ENCODE measurements at places on chromosomes 5 and 9.
A peak's percentile ranks its signal among the peaks of the same experiment; 100 is the strongest.

DNA sequence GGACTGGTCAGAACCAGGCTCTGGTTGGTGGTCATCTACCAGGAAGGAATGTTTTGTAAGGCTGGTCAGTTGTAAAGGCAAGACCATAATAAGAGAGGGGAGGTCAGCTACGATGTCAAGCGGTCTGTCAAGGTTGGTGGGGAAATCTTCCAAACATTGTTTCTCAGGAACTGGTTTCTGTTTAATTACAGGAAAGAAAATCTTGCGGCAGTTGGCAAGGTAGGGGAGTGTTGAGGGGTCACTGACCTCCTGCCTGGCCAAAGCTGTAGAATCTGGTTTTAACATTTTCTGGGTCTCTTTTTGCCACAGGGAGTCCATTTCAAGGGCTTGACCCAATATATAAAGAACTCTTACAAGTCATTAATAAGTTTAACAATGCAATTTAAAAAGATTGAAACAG, 39.0 kb upstream of the BARX1 start:
- no peak for DNase-seq

GRCh38 chr5:8538821-8539220, 669.9 kb downstream of the MTRR start:
- no peak for DNase-seq

DNA sequence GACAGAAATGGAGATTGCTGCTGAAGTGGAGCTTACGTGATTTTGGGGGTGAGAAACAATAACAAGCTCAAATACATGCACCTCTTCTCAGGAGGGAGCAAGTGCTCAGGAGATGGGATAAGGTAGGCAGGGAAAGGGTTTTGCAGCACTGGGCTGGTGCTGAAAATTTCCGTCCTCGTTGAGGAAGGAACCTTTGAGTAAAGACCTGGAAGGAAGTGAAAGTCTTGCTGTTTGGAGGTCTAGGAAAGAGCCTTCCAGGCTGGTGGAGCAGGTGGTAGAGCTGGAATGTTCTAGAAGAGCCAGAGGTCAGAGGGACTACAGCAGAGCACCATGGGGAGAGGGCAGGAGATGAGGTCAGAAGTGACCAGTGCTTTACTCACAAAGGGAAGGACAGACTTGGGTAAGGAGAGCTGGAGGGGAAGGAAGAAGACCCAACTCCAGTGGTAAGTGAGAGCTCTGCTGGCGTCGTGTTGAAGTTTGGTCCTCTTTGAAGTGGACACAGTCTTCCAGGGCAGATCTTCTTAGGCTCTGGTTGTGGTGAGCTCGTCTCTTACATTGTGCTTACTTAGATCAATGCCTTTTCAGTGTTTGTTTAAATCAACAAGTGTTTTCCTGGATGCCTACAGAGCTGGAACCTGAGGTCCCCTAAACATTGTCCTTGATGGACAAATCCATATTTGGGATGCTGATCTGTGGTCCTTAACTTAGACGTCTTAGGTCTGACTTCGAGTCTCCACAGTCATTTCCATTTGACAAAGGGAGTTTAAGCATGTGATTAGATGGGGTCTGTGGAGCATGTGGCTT, 21.0 kb downstream of the ANKRD33B start:
- DNase-seq = no peak

- no peak for DNase-seq
These were observed 23.3 kb upstream of the STOM start for GRCh38 chr9:121393318-121393717.

DNA sequence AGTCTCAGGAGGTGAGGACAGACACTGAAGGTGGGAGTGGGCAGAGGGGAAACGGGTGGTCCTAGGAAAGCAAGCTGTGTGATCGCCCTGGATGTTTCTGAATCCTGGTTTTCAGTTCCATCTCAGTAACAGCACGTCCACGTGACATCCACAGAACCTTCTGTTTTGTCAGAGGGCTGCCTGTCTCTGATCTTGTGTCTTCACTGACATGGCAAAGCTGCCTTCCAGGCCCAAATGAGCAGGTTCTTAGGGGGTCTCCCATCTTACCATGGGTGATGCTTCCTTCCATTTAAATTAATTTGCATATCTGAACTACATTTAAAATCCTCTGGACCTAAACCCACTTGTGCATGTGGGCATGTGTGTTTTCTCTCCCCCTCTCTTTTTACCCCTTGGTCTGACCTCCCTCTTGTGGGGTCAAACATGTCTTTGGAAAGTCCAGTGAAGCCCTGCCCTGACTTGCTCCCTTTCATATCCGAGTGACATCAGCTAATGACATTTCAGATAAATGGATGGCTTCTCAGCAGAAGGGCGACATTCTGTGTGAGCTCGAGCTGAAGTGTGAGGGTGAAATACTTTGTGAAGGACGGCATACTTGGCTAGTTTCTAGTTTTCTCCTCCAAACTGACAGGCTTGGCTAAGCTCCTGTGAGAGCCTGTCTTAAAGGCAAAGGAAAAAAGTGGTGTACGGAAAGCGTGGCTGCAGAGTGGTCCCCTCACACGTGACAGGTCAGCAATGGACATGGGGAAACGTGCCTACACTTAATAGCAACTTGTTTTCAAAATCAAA, 204.8 kb upstream of the S1PR3 start:
- no peak for DNase-seq

GRCh38 chr9:132268725-132269352, 85.9 kb downstream of the SETX start:
- DNase-seq = peak; percentile 73

- no peak for DNase-seq
These were observed 193.7 kb upstream of the NREP start for GRCh38 chr5:111950660-111951059.

GRCh38 chr9:131641618-131642495, 96.5 kb downstream of the PRRT1B start:
- no peak for DNase-seq

DNA sequence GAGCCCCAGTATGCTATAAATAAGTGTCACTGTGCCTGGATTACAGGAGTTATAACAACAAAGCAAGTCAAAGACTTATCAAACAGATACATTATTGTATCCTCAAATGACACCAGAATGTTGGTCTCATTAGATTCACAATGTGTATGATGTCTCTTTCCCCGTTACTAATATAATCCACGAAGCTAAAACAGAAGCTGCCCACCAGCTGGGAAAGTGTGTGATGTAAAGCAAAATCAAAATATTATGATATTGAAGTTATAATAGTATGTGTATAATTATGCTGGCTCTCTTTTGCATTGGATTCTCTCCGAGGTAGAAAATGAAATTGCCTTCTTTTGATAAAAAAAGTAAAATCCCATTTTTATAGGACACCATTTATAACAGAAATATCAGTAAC, 127.3 kb upstream of the MAN2A1 start:
- DNase-seq = no peak

- no peak for DNase-seq
These were observed 35.6 kb downstream of the ABHD17B start for GRCh38 chr9:71875345-71875744.

- DNase-seq = no peak
These were observed 81.1 kb upstream of the EPB41L4B start for GRCh38 chr9:109401990-109402318.

DNA sequence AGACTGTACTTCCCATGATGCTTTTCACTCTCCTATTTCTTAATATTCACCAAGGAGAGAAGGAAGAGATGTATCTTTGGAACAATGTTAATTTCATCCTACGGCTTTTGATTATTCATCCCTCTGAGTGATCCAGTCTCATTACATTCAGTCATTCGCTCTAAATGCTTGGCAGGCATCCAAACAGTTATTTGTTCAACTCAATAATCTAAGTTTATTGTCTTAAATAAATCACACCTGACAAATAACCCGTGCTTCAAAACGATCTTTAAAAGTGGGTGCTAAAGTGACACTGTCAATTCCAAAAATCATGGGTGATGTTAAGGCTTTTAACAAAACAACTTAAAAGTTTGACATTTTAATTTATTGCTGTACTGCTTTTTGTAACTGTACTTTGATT, 233.1 kb downstream of the RASEF start:
- no peak for DNase-seq

DNA sequence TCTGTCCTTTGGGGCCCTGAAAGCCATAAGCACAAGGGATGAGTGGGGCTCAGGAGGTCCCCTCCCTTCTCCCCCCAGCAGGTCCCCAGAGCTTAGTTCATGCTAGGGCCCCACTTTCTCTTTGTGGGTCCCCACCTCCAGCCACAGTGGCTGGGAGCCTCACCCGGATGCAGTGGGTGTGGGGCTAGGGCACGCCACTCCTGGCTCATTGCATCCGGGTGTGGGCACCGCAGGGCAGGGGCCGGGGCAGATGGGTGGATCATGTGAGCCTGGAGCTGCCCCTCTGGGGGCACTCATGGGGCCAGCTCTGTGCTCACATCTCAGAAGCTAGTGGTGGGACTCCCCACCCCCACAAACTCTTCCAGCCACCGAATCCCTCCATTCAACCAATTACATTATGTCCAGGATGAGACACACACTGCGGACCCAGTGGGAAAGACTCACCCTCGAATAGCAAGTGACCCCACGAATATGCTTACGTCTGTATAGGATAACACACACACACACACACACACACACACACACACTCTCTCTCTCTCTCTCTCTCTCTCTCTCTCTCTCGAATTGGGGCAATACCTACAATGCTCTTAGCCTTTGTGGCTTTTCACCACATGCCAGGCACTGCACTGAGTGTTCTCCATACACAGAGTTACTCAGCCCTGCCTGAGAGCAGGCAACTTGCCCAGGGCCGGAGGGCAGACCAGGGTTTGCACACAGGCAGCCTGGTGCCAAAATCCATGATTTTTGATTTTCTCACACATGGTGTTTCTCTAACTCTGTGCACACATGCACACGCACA, 16.8 kb upstream of the PHYKPL start:
- DNase-seq = no peak

DNA sequence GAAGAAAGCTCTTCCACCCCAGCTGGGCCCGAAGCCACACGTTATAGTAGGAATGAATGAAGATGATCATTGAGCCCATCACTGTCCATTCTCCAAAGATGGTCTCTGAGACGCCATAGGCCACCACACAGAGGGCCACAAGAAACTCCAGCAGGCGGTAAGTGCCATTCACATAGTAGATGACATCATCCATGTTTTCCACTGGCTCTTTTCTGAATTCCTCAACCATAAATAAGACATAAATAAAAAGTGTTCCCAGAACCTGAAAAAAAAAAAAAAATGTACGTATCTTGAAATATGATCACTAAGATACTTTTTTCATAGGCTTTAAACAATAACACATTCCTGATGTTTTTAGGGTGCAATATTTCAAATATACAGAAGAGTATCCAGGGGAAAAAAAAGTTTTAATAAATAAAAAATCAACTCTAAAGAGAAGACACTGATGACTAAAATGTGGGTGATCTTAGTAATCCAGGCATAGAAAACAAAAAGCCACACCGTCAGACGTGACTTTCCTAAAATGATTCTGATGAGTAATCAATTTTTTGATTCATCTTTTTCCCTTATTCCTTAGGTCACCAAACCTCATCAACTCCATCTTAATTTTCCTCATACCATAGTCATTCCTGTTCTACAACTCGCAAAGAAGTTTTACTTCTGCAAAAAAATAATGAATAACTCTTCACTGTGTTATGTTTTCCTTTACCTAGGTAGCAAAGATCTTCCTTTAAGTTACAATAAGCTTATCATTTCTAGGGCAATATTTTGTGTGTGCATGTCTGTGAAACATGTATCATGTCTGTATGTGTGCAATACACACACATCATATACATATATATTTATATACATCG, 47.8 kb downstream of the RNF145 start:
- no peak for DNase-seq

DNA sequence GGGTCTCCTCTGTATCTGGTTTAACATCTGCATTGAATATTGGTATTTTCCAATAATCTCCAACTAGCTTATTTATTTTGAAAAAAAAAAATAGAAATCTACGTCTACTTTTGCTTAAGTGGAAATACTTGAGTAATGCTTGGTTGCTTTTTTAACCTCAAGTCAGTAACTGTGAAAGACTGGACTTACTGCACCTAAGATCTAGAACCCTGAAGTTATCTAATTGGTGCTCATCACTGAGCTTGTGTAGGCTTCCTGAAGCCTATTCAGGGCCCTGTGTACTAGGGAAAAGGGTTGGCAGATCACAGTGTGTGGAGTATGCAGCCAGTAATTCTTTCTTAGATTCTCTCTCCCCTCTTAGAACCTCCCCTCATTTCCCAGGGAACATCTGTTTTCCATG, 16.2 kb downstream of the SLC1A1 start:
- no peak for DNase-seq

DNA sequence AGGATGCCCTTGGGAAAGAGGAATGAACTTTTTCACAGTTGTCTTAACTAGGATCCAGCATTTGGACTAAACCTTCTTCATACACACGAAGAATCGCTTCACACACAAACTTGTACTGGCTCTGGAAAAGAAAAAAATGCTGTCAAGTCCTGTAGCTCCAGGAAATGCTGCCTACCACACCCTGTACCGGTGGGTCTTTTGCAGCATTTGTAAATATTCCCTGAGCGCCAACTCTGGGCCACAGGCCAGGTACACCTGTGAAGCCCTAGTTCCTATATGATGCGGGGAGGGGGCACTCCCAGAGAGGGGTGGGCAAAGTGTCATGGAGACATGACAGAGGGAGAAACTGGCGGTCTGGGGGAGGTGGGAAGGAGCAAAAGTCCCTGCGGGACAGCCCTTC, 58.7 kb upstream of the EPB41L4B start:
- no peak for DNase-seq

- no peak for DNase-seq
These were observed 7.7 kb downstream of the AQP3 start for GRCh38 chr9:33439731-33440130.

DNA sequence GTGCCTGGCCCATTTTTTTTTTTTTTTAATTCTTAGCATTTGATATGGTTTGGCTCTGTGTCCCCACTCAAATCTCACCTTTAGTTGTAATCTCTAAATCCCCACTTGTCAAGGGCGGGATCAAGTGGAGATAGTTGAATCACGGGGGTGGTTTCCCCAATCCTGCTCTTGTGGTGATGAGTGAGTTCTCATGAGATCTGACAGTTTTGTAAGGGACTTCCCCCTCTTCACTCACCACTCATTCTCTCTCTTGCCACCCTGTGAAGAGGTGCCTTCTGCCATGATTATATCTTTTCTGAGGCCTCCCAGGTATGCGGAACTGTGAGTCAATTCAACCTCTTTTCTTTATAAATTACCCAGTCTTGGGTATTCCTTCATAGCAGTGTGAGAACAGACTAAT, 27.2 kb downstream of the NDUFAF2 start:
- DNase-seq = no peak

GRCh38 chr5:15406478-15406877, 93.5 kb upstream of the FBXL7 start:
- DNase-seq = no peak

DNA sequence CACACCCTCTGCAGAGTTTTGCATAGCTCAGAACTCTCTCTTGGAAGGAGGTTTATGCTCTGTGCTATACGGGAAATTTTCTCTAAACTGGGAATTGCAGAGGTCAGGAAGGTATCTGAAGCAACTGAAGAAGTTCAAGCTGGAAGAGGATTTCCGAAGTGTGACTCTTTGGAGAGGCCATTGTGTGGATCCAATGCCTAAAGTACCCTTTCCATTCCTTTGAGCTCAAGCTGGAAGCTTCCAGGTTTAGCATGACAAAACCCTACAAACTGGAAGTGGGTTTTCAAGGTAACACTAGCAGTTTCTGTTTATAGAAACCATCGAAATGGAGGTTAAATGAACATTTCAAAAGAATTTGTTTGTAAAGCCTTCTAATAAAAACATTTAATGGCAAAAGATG, 187.1 kb downstream of the CFAP90 start:
- no peak for DNase-seq

GRCh38 chr5:157923765-157924164, 64.8 kb upstream of the CLINT1 start:
- no peak for DNase-seq

All from endothelial cell (in vitro differentiated cells).